Kidney (tissue), 22 donors: ENCODE measurements at places on chromosomes 7 and 10.
A peak's percentile ranks its signal among the peaks of the same experiment; 100 is the strongest.

DNA sequence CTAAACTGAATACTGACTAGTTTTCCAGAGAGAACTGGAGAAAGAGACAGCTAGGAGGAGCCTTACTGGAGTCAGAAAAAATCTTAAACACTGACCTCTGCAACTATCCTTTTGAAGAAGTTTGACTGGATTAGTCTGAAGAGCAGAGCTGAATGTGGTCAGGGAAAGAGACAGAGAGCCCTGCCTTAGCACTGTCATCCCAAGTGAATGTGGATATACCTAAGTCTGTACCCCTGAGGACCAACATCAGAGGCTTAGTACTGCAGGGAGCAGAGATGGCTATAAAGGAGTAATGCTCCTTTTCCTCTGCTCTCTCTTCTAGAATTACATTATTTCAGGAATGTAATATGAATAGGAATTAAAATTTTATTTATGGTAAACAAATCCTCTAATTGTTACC, 69.8 kb upstream of the TMEM140 start:
- no peak for DNase-seq

- no peak for DNase-seq
Observed at GRCh38 chr7:142299237-142299781, 41.5 kb upstream of the PRSS58 start.

- DNase-seq: no peak
Observed at GRCh38 chr10:60878224-60878623, 65.8 kb downstream of the RHOBTB1 start.

- no peak for DNase-seq
Observed at GRCh38 chr10:5945561-5946418, 31.6 kb downstream of the IL15RA start.

DNA sequence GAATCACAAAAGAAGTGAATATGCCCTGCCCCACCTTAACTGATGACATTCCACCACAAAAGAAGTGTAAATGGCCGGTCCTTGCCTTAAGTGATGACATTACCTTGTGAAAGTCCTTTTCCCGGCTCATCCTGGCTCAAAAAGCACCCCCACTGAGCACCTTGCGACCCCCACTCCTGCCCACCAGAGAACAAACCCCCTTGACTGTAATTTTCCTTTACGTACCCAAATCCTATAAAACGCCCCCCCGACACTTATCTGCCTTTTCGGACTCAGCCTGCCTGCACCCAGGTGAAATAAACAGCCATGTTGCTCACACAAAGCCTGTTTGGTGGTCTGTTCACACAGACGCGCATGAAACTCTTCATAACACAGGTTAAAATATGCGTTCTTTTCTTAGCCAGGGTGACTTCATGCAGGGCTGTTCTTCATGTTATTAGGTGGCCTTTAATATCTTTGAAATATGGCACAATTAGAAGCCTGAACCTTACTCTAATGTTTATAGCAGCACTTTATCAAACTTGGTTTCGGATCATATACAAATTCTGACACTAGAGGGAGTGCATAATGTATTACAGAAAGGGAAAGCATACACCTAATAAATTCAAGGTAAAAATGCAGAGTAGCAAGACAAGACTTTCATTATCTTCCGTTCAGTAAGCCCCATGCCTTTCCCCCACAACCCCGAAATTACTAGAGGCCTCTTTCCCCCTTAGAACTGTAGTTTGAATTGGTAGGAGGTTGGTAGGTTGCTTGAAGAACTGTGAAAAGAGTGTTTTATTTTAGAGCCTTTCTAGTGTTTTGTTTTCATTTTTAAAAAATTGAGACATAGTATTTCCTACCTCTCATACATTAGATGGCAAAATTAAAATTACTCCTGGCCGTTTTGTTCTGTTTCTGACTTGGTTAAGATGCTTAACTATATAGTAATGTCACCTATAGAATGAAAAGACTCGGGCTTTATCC, 117.9 kb downstream of the NPY start:
- DNase-seq: peak; percentile 28

DNA sequence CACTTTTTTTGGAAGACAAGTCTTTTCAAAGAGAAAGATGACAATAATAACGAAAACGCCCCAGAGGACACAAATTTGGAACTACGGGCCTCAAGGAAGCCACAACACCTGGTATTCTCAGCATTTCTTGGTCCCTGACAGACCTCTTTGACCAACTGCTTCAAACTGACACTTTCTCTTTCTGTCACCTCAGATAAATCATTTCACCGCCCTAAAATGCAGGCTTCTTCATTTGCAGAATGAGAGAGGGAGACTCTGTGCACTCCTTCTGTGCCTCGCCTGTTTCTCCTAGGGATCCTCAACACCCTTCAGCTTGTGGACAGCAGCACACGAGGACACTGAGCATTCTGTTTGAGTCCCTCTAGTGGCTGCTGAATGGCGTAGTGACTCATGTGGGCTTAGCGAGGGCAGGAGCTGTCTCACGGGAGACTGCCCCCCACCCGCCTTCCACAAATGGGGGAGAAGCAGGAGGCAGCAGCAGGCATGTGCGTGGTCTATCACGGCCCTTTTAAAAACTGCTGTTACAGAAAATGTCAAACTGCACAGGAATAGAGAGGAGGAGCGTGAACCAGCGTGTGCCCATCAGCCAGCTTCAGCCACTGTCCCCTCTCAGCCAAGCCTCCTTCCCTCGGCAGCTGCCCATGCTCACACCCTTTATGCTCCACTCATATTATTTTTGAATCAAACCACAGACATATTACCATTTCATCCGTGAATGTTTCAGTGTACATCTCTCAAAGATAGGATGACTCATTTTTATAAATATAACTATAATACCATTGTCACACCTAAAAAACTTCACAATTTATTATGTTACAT, 41.4 kb downstream of the GSDME start:
- DNase-seq: no peak

DNA sequence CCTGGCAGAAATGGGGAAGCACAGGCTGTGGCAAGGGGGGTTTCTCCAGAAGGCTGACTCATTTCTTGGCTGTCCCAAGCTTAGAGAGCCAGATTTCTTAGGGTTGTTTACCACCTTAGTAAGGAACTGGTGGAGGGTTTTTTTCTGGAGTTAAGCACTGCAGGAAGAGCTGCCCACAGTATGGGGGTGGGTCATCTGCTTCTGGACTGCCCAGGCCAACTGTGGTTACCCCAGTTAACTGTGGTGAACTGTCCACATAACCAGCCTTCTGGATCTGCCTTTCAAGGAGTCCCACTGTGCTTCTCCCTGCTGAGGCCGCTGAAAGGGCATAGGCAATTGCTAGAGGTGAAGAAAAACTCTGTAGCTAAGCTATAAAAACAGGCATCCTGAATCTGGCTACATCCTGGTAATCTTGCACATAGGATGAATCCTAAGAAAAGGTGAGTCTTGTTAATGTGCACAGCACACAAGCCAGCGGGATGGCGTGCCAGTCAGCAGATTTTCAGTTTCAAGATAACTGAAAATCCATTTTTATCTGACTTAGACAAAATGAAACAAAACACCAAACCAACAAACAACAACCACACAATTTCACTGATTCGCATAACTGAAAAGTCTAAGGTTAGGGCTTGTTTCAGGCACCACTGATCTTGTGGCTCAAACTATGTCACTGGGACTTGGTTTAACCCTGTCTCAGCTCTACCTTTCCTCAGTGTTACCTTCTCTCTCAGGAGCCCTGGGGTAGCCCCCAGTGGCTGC, 21.6 kb upstream of the TSPAN33 start:
- no peak for DNase-seq

- no peak for DNase-seq
Observed at GRCh38 chr10:5314840-5315239, 49.9 kb upstream of the UCN3 start.

DNA sequence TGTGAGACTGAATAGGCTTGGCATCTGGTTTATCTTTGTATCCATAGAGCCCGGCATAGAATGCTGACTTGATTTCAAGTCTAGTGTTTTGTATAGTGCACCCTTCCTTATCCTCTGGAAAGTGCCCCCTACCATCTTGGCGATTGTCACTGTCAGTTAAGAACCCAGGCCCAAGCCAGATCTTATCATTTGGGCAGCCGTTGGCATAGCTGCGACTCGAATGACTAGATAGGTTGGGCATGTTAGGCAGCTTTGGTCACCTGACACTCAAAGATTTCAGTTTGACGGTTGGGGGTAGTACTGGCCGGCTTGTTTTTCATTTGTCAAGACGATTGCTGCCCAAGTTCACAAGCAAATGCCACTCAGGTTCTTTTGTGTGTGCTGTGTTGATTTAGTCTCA, 6.6 kb downstream of the NIPSNAP2 start:
- DNase-seq: no peak

- DNase-seq: no peak
Observed at GRCh38 chr7:80729591-80730320, 91.3 kb downstream of the CD36 start.

- no peak for DNase-seq
Observed at GRCh38 chr7:29156907-29157452, 10.6 kb upstream of the CPVL start.

GRCh38 chr7:8254667-8255066, 7.3 kb downstream of the ICA1 start:
- DNase-seq: no peak

- peak; percentile 86 for DNase-seq
Observed at GRCh38 chr10:4372601-4373000, 453.4 kb upstream of the AKR1E2 start.

DNA sequence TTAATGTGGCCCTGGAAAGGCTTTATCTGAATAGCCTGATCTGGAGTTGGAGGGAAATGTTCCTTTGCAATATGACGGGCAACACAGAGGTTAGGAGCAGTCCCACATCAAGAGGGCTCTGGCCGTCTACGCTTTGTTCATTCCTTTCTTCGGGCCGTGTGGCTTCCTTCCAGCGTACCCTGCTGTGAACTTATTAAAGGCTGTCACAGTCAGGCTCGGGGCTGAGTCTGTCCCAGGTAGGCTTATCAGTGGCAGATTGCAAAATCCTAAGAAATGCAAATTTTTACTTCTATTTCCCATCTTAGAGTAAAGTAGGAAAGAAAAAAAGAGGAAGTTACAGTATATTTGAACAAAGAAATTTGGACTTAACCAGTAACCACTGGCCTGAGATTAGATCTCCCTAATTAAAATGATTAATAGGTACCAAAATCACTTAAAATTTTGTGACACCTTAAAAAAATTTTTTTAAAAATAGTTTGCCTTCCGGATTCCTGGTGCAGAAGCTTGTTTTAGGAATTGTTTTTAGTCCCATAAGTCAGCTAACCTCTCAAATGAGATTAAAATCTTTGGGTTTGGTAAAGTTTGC, 453.1 kb upstream of the MKI67 start:
- no peak for DNase-seq

GRCh38 chr7:71419546-71420337, 287.8 kb downstream of the GALNT17 start:
- no peak for DNase-seq

GRCh38 chr7:137142376-137142775, 201.2 kb downstream of the PTN start:
- no peak for DNase-seq

DNA sequence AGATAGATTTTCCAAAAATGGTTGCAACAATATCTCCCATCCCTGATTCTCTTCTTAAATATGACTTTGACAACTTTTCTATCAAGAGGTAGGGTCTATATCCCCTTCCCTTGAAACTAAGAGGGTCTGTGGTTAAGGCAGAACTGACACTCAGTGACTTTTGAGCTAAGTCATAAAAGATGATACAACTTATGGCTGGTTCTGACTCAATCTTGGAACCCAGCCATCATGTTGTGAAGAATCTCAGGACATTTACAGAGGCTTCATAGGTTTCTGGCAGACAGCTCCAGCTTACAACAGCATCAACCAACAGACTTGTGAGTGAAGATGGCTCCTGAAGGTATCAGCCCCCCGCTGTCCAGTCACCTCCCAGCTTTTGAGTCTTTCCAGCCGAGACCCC, 203.5 kb downstream of the RNLS start:
- no peak for DNase-seq

- no peak for DNase-seq
Observed at GRCh38 chr10:46232084-46232483, 54.7 kb upstream of the ANTXRL start.
